OCI-M1 (cell line): ENCODE measurements at places on chromosomes 3 and 15.

DNA sequence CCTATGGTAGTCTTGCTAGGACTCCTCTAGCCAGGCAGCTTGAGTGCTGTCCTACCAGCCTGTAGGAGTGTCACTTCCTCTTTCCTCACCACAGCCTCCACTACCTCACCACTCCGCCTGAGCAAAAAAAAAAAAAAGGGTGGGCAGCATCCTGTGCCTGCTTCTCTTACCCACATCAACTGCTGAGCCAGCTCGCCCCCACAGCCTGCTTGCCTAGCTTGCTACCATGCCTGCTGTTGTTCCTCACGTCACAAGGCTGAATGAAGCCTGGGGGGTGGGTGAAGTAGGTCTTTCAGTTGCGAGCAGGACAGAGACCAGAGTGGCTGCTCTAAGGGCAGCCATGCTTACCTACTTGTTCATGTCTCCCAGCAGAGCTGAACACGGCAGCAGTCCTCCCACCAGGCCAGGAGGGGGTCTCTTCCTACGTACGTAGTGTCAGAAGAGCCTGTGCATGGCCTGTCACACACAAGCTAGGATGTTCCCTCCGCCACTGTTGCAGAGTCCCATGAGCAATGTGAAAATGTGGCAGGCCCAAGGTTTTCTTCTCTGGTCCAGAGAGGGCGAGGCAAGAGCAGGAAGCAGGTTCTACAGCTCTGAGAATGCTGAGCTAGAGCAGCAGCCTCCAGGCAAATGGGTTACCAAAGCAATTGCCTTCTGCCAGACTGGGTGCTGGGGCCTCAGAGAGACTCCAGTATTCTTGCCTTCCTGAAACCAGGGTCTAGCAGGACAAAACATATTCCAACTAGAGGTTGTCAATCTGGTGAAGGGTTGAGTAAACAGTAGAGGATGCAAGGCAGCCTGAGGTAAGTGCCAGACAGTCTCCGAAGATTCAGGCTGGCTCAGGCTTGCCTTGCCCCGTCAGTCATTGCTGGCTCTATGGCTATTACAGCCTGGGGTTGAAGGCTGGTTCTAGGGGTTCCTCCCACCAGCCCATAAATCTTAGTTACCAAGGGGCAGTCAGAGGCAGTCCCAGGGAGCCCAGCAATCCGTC is 8.1 kb downstream of the PPM1M start:
- peak; percentile 92 for DNase-seq

GRCh38 chr15:75200765-75201615 is 692 bp upstream of the C15orf39 start:
- DNase-seq = peak; percentile 39

GRCh38 chr3:194485881-194486539 is 792 bp downstream of the ATP13A3 start:
- peak; percentile 46 for DNase-seq

DNA sequence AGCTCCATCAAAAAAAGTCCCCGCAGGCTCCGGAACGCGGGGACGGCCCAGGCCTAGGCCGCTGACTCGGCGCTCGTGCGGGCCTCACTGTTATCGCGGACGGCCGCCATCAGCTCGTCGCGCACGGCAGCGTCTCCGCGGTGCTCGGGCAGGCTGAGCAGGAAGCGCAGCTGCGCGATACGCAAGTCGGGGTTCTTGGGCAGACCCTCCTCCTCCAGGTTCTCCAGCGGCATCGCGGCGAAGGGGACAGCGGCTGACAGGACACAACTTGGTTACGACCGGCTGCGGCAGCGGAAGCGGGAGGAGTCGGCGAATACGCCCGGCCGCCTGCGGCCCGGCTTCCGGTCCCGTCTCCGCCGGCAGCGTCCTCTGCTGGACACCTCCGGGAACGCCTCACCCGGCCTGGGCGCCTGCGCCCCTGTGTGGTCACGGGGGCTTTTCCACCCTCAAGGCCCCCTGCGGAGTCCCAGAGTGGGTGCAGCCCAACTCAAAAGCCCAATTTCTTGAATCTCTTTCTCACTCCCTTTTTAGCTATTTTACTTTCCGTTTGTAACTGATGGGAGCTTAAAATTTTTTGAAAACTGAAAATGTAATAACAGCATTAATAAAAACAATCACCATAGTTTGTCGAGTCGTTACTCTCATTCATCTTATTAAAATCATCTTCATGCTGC is at the start of gene PSMD6:
Gene PSMD6, minus strand, starts transcription at position 308 of the 674 bp plus-strand sequence. Its CDS starts 75 bp downstream, at position 233.
- peak; percentile 96 for DNase-seq

- no peak for DNase-seq
Measured at GRCh38 chr15:26376243-26376642, 396.6 kb downstream of the GABRB3 start.

DNA sequence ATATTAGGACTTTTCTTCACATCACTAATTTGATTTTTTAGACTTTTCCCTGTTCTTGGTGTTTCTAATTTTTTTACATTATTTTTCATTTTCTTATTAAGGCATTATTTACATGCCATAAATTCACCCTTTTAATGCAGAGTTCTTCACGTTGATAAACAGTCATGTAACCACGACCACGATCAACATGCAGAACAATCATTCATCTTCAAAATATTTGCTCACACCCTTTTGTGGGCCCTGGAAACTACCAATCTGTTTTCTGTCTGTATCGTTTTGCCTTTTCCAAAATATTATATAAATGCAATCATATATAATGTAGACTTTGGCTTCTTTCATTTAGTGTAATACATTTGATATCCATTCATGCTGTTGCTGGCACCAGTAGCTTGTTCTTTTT is 48.7 kb downstream of the ARRDC4 start:
- DNase-seq = no peak

- no peak for DNase-seq
Measured at GRCh38 chr15:23860290-23861245, 173.5 kb upstream of the NDN start.

- no peak for DNase-seq
Measured at GRCh38 chr15:96372554-96372953, 42.1 kb downstream of the NR2F2 start.

DNA sequence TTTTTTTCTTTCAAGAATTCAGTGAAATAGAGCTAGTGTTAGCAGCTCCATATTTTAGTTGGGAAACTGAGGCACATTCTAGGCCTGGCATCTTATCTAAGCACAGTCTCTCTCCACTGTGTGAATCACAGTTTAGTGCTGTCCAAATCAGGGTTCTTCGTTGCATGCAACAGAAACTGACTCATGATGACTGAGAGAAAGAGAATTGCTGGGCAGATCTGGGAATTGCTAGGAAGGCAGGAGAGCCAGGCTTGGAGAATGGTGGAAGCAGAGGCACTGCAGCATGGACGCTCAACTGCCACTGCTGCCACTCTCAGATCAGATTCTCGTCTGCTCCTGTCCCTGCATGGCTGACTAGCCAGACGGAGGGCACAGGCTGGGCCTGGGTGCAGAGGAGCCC is 40.7 kb upstream of the CHST2 start:
- no peak for DNase-seq
